ENCODE measurements at places on chromosomes 7 and 10.

- no peak for DNase-seq
Measured at GRCh38 chr10:33189808-33190207, 144.7 kb downstream of the NRP1 start.

GRCh38 chr7:117707080-117707479 lies 166.2 kb downstream of the CTTNBP2 start:
- no peak for DNase-seq

- no peak for DNase-seq
Measured at GRCh38 chr10:91194497-91195179, 25.8 kb upstream of the PCGF5 start.

DNA sequence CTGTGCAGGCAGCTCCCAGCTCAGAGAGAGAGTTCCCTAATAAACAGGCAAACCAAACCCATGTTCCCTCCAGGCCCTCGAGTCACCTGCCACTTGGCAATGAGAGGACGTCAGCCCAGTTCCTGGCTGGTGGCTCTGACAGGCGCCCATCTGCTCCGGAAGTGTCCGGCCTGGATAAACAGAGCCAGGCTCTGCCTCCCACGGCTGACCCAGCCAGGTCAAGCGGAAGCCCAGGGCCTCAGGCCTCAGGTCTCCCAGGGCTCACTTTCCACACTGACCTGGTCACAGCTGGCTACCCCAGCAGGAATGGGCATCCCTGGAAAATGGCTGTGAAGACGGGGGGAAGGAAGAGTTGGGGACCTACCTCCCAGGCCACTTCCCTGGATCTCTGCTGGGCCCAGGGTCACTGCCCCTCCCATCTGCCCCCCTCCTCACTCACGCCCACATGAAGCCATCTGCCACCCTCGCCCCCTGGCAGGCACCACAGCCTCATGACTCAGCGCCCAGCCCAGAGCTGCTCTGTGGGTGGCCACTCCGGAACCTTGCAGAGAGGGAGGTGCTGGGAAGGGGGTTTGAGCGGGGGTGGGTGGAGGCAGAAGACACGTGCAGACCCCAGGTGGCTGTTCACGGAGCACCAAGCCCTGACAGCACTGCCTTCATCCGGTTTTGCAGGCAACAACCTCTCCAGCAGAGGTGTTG lies 37.4 kb upstream of the DUSP5 start:
- no peak for DNase-seq

GRCh38 chr7:116259871-116260440 lies 49.6 kb downstream of the TES start:
- DNase-seq: no peak

DNA sequence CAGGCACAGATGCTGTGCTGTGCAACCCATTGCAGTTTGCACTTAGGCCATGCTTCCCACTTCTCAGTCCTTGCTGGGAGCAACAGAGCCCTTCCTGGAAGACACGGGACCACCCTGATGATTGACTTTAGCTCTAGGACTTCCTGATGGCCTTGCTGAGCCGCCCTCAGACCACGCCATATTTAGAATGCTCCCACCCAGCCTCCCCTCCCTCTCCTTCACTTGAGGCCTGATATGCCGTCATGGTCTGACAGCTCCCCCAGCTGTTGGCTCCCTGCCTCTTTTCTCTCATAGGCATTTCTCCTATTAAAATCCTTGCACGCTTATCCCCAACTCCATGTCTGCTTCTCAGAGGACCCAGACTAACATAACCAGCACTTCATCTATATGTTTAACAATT lies 29.4 kb upstream of the GATAD1 start:
- no peak for DNase-seq

DNA sequence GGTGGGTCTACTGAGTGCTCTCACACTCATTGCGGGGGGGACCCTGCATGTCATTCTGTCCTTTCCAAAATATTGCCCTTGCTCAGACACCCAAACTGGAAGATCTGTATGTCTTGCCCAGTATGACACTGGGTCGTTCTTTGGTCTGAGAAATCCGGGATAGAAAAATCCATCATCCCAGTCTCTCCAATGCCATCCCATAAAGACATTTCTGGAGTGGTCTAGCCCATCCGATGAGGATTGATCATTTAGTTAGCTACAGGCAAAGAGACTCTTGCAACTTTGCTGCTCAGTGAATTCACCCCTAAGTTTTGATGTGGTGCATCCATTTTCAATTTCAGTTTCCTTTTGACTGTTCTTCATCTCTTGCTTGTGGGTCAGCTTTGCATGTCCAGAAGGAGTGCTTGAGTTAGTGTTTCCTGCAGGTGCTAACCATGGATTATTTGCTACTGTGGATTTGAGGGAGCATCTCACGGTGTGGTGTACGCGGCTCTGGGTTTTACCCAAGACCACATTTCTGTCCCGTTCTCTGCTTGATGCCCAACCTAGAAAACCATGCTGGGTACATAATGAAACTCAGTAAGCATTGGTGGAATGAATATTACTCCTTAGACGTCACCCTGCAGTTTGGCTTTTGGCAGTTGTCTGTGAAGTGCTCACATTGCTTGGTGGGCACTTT lies 247.0 kb upstream of the MKI67 start:
- DNase-seq: no peak

- no peak for DNase-seq
Measured at GRCh38 chr10:549391-549790, 140.1 kb downstream of the DIP2C start.

DNA sequence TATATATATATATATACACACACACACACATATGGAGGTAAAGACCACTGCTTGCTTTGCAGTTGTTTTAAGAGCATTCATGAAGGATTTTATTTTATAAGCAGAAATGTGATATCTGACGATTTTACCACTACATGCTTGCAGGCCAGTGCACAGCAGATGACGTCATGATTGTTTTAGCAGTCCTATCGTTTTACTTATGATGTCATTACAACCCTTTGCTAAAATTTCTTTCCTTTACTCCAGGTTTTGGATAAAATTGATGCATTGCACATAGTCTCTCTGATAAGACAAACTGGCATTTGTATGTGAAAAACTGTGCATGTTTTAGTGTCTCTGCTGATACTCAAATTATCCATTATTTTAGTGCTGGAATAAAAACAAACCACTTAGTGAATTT lies 9.2 kb downstream of the EGFR start:
- no peak for DNase-seq

DNA sequence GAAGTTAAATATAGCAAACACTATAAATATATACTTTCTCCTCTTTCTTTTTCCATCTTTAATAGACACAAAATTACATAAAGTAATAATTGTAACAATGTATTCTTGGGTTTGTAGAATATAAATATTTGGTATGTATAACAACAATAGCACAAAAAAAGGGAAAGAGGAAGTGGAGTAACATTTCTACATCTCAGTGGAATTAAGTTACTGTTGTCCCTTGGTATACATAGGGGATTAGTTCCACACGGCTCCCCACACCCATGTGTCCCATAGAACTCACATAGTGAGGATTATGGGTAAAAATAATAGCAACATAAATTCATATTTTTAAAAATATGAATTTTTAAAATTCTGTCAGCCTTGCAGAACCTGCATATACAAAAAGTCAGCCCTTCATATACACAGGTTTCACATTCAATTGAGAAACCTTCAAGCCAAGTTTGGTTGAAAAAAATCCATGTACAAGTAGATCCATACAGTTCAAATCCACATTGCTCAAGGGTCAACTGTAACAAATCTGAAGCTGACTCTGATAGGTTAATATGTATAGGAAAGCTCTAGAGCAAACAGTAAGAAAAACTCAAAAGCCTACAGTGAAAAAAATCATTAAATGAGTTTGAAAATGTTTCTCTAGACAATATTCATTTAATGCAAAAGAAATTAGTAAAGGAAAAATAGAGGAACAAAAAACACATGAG lies 92.4 kb downstream of the HYCC1 start:
- DNase-seq: no peak

DNA sequence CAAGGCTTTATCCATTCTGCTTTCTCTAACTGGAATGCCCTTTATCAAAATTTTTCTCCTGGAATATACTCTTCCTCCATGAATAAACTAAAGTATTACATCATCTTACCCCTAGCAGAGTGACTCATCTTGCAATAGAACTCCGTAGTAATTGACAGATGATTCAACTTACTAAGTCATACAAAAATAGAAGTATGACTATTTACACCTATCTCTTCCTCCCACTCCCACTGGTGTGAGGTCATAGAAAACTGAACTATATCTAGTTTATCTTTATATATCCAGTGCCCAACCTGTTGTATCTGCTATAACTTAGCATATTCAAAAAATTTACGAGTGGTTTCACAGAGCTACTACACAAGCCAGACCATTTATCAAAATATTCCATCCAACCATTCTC lies 26.1 kb downstream of the ABCB1 start:
- no peak for DNase-seq

DNA sequence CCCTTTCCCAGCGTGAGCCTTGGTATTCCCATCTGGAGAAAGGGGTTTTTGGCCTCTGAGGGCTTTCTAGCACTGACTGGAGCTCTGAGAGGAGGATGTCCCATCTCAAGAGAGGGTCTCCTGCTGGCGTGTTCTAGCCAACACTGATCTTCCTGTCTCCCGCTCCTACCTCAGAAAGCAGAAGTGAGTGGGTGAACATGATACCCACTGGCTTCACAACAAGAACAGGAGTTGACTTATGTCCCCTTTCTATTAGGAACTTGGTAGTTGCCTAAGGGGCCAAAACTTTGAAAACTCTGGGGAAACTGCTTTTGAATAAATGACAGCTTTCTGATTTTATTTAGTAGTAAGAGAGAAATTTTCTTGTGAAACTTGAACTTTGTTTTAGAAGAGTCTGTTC lies 113.1 kb upstream of the ADCY1 start:
- no peak for DNase-seq

DNA sequence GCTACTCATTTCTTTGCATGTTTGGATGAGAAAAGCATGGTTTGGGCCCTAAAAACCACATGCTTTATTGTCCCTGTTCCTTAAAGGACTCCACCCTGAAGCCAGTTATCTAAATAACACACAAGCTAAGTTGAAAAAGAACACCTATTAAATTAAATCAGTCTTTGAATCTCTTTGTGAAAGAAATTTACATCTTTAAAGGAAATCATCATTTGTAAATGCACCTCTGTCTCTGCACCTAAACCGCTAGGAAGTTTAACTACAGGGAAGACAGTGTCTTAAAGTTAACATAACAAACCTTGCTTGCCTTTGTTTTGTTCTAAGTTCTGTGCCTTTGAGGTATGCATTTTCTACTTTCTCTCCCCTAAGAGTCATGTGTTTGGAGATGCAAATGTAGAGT lies 52.6 kb downstream of the HTR7 start:
- no peak for DNase-seq

GRCh38 chr7:1042492-1042833 lies 1.9 kb upstream of the GPR146 start:
- DNase-seq: no peak

- peak; percentile 35 for DNase-seq
Measured at GRCh38 chr7:28685644-28686417, 272.3 kb downstream of the TRIL start.

DNA sequence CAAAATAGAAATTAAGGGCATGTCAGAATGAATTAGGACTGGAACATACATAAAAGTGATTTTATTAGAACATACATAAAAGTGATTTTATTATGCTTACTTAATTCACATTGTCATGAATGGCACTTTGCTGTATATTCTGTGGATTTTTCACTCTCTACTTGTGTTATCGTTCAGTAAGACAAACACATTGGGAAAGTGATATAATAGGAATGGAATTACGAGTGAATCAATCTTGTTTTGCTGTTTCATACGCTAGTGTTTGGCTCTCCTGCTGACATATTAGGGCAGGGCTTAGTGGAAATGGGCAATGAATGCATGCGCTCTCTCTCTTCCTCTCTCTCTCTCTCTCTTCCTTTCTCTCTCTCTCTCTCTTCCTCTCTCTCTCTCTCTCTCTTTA lies 561.1 kb downstream of the ACTR3B start:
- DNase-seq: no peak

DNA sequence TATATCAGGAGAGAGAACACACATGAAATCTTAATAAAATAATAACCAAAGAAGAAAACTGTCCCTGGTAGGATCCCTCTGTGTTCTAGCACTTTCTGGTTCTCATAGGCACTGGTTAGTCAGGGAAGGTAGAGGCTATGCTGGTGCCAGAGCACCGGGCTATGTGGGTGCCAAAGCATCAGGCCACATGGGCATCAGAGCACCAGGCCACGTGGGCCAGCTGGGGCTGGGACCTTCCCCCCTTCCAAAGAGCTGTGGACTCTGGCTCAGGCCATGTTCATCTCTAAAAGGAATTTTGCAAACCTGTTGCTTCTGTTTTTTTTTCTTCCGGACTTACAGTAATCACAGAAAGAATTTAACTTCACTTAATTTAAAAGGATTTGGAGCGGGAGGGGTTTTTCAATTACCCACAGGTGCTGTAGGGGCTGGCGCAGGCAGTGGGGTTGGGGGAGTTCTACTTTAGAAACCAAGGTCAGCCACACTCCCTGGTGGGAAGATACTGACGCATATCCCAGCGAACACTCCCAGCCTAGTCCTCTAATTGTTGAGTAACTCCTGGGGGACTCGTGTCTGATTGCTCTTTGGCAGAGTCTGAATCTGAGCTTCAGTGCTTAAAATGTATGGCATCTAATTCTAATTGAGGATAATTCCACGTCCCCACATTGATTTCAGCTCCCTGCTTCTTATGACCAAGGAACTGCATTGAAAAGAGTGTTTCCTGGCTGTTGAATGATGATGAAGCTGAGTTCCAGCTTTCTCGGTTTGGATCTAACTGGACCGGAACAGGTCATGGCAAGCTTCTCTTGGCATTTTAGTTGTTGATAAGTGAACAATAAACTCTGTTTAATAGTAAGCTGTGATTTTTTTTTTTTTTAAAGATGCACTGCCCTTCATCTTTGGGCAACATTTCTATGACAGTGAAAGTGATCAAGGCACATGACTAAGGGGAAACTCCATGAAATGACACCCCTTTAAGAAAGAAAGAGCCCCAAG lies 110.7 kb upstream of the FZD8 start:
- DNase-seq: no peak

- no peak for DNase-seq
Measured at GRCh38 chr10:84706875-84707274, 378.5 kb downstream of the CCSER2 start.

- DNase-seq: no peak
Measured at GRCh38 chr7:47847207-47847606, 101.1 kb downstream of the PKD1L1 start.

DNA sequence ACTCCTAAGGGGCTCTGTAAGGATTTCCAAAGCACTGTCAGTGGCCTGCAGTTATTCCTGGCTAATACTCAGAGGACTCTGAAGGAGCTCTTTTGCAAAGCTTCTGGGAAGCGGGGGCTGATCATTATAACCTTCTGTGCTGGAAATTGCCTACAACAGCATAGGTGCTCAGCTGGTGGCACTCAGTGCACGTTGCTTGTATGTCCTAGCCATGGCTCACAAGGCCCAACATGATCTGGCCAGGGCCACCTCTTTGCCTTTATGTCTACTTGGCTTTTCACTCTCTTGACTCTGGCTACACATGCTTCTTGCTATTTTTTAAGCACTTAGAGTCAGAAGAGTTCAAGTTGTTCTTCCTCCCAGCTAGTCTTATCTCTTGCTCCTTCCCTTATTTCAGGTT lies 17.5 kb downstream of the LAMB4 start:
- DNase-seq: no peak

- DNase-seq: peak; percentile 75
Measured at GRCh38 chr10:69577268-69578232, 4.3 kb upstream of the NEUROG3 start.

- no peak for DNase-seq
Measured at GRCh38 chr7:26329520-26330255, 38.0 kb downstream of the SNX10 start.

- DNase-seq: no peak
Measured at GRCh38 chr7:43834463-43835251, 34.7 kb downstream of the MRPS24 start.

Measured in NCI-H1105 (cell line).